ENCODE measurements at places on chromosomes 13 and 19. TPM values are rescaled to one million over a fixed set of nuclear protein-coding genes. Genes with fewer than 3 reads are reported as not detected.

The SIGLEC12 gene
- total RNA-seq, result not detected

GRCh38 chr19:48271531-48272151 lies 1.8 kb downstream of the ZNF114 start:
- peak overlapping the region; percentile 79 for H3K4me3 ChIP-seq
- H3K27me3 ChIP-seq, result no peaks in the 10 kb centered on the region
- peak; percentile 66 for DNase-seq
- peaks cover 25% of the 10 kb centered on the region for H3K4me1 ChIP-seq
- peak overlapping the region; percentile 99 for H3K27ac ChIP-seq

- no peaks in the 10 kb centered on the region for H3K27me3 ChIP-seq
- DNase-seq, result no peak
- no peaks in the 10 kb centered on the region for H3K36me3 ChIP-seq
Observed at GRCh38 chr19:14345116-14345763, 36.0 kb upstream of the ADGRE5 start.

DNA sequence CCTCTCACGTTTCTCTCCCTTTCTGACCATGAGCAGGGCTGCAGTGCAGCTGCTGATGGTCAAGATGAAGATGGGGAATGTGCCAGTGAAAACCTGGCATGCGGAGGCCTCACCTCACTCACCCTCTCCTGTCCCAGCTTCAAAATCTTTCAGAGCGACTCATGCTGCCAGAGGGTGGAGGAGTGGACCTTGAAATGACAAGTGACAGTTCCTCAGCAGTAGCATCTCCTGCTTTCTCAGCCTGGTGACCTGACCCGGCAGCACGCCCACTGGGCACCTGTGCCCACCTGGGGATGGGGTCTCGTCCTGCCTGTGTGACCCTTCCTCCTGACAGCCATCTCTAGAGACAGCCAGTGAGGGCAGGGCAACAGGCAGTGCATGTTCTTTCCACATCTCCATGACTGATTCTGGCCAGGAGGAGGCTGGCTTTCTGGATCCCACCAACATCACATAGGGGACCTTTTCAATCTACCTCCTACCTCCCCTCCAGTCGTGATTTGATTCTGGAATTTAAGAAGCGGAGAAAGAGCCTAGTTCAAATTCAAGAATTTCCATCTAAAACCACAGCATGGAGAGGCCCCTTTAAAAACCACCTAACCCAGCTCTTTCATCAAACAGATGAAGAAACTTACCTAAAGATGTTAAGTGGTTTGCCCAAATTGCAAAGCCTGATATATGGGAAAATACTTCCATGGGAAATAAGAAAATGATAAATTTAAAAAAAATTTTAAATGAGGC lies 45.8 kb downstream of the RFX2 start:
- no peak overlapping the region for H3K4me3 ChIP-seq
- peak; percentile 79 for DNase-seq
- no peaks in the 10 kb centered on the region for H3K27me3 ChIP-seq
- no peaks in the 10 kb centered on the region for H3K36me3 ChIP-seq
- H3K27ac ChIP-seq, result no peak overlapping the region

GRCh38 chr13:44576351-44577235 lies 463 bp upstream of the TSC22D1 start:
- H3K27ac ChIP-seq, result peak overlapping the region; percentile 97
- H3K4me3 ChIP-seq, result peak overlapping the region; percentile 94
- DNase-seq, result no peak
- H3K27me3 ChIP-seq, result no peaks in the 10 kb centered on the region
- H3K4me1 ChIP-seq, result peaks cover 36% of the 10 kb centered on the region
- H3K36me3 ChIP-seq, result peaks cover 34% of the 10 kb centered on the region

DNA sequence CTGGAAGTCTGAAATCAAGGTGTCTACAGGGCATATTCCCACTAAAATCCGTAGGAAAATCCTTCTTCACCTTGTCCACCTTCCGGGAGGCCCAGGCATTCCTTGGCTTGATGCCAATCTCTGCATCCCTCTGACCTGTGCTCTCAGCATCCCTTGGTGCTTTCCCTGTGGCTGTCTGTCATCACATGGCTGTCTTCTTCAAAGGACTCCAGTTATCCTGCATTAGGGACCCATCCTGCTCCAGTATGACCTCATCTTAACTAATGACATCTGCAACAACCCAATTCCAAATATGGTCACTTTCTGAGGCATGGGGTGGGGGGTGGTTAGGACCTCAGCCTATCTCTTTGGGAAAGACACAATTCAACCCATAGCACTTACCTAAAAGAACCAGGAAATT lies 423.8 kb downstream of the IRS2 start:
- no peak for DNase-seq
- no peaks in the 10 kb centered on the region for H3K36me3 ChIP-seq
- H3K27ac ChIP-seq, result no peak overlapping the region
- no peaks in the 10 kb centered on the region for H3K4me1 ChIP-seq
- H3K27me3 ChIP-seq, result no peaks in the 10 kb centered on the region
- H3K4me3 ChIP-seq, result no peak overlapping the region

- no peak overlapping the region for H3K27ac ChIP-seq
- H3K36me3 ChIP-seq, result no peaks in the 10 kb centered on the region
- H3K4me1 ChIP-seq, result no peaks in the 10 kb centered on the region
- H3K4me3 ChIP-seq, result no peak overlapping the region
Observed at GRCh38 chr19:28493884-28494283, 719.1 kb downstream of the UQCRFS1 start.

The SWSAP1 gene
- total RNA-seq, result 4.6 TPM

The ZNF534 gene
- not detected for total RNA-seq

DNA sequence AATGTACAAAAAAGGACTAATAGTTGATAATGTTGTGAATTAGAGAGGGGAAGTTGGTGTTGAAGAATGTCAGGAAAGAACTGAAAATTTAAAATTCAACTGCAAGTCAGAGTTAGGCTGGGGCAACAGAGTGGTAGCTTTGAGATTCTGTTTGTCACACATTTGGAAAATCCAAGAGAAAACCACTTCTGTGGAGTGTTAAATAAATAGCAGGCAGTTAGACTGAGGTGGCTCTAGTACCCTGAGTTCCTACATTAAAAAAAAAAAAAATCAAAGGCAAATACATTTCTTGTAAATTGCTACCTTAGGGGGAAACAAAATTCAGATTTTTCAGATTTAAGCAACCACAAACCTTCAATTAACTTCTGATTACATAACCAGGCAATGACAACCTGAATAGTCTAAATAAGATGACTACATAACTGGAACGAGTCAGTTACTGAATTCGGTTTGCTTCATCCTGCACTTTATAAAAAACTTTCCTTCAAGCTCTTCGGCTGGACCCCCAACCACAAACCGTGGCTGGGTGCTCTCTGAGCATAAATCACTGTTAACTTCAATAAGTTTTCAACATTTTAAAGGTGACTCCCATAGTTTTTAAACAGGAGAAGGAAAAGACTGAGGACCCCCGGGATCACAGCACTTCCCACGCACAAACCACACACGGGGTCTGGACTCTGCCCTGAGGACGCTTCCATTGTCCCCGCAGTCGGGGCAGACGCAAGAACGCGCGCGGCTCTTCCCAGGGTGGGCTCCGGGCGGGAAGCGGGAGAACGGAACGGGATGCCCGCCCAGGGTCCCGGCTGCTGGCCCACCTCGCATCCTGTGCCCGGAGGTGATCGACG lies 725 bp downstream of the ZNF682 start:
- no peak for DNase-seq
- H3K27me3 ChIP-seq, result no peaks in the 10 kb centered on the region
- peaks cover 8% of the 10 kb centered on the region for H3K4me1 ChIP-seq
- H3K4me3 ChIP-seq, result peak overlapping the region; percentile 72
- H3K36me3 ChIP-seq, result no peaks in the 10 kb centered on the region
- H3K27ac ChIP-seq, result peak overlapping the region; percentile 44

The U2AF2 gene
- 323 TPM for total RNA-seq

- no peaks in the 10 kb centered on the region for H3K36me3 ChIP-seq
- no peaks in the 10 kb centered on the region for H3K27me3 ChIP-seq
- DNase-seq, result no peak
- H3K27ac ChIP-seq, result no peak overlapping the region
- H3K4me1 ChIP-seq, result peaks cover 10% of the 10 kb centered on the region
- no peak overlapping the region for H3K4me3 ChIP-seq
Observed at GRCh38 chr13:30047154-30047874, 196.9 kb upstream of the UBL3 start.

DNA sequence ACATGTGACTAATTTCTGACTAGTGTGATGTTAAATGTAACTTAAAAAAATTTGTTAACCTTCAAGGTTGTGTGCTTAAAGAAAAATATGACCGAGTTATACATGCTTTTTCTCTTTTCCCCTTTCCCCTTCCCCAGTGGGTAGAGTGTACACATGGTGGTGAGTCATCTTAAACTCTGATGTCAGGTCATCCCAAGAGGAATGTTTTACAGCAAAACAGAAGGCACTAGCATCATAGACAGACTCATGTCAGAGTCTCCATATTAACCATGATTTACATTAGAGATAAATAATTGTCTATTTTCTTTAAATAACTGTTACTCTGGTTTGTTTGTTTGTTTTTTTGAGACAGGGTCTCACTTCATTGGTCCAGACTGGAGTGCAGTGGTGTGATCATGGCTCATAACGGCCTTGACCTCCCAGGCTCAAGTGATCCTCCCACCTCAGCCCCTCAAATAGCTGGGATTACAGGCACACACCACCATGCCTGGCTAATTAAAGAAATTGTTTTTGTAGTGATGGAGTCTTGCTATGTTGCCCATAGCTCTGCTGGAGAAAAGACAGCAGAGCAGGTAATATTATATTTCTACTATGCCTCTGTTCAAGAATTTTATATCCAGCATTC lies 160.4 kb upstream of the PCDH9 start:
- DNase-seq, result no peak
- no peak overlapping the region for H3K27ac ChIP-seq
- no peaks in the 10 kb centered on the region for H3K4me1 ChIP-seq
- no peak overlapping the region for H3K4me3 ChIP-seq
- H3K36me3 ChIP-seq, result no peaks in the 10 kb centered on the region

- H3K27me3 ChIP-seq, result no peaks in the 10 kb centered on the region
- H3K4me3 ChIP-seq, result no peak overlapping the region
- no peaks in the 10 kb centered on the region for H3K36me3 ChIP-seq
- H3K27ac ChIP-seq, result no peak overlapping the region
Observed at GRCh38 chr19:44712864-44713515, 14.0 kb downstream of the CEACAM16 start.

DNA sequence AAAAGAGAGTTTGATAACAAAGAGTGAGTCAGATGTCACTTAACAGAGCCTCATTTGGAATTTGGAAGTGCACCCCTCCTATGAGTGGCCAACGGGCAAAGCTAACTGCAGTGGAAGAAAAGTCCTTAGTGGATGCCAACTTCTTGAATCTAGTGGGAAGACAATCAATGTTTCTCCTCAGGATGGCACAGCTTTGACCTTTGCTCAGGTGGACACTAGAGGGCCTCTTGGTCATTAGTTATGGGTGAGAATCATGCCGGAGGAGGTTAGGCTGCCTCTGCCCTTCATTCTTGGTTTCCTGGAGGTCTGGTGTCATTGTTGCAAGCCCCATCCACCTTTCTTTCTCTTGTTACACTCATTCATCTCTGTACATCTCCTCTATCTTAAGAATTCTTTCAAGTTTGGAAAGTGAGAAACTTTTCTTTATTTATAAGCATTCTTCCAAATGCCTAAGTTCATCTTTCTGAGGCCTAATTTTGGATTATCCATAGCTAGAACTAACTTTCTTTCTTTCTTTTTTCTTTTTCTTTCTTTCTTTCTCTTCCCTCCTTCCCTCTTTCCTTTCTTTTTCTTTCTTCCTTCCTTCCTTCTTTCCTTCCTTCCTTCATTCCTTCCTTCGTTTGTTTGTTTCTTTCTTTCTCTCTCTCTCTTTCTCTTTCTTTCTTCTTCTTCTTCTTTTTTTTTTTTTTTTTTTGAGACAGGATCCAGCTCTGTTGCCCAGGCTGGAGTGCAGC lies 327.2 kb upstream of the TSHZ3 start:
- DNase-seq, result no peak
- H3K27ac ChIP-seq, result no peak overlapping the region
- no peaks in the 10 kb centered on the region for H3K4me1 ChIP-seq
- no peak overlapping the region for H3K4me3 ChIP-seq
- H3K36me3 ChIP-seq, result no peaks in the 10 kb centered on the region

- H3K27me3 ChIP-seq, result peaks cover 2% of the 10 kb centered on the region
- H3K4me1 ChIP-seq, result no peaks in the 10 kb centered on the region
- H3K27ac ChIP-seq, result no peak overlapping the region
- no peak for DNase-seq
- H3K36me3 ChIP-seq, result no peaks in the 10 kb centered on the region
Observed at GRCh38 chr19:33828266-33829075, 31.8 kb downstream of the KCTD15 start.

GRCh38 chr19:40523322-40524047 lies 53.2 kb upstream of the SHKBP1 start:
- no peaks in the 10 kb centered on the region for H3K36me3 ChIP-seq
- peak; percentile 75 for DNase-seq
- H3K4me1 ChIP-seq, result no peaks in the 10 kb centered on the region
- peaks cover 4% of the 10 kb centered on the region for H3K27me3 ChIP-seq
- H3K4me3 ChIP-seq, result no peak overlapping the region
- no peak overlapping the region for H3K27ac ChIP-seq

The COX7A1 gene
- total RNA-seq, result not detected

The PTH2 gene
- total RNA-seq, result not detected

GRCh38 chr13:99217461-99218110 lies 16.9 kb downstream of the UBAC2 start:
- H3K4me1 ChIP-seq, result no peaks in the 10 kb centered on the region
- no peak overlapping the region for H3K4me3 ChIP-seq
- peaks cover 16% of the 10 kb centered on the region for H3K36me3 ChIP-seq
- no peaks in the 10 kb centered on the region for H3K27me3 ChIP-seq
- DNase-seq, result peak; percentile 4

- DNase-seq, result no peak
- peaks cover 10% of the 10 kb centered on the region for H3K27me3 ChIP-seq
- H3K36me3 ChIP-seq, result no peaks in the 10 kb centered on the region
- no peaks in the 10 kb centered on the region for H3K4me1 ChIP-seq
Observed at GRCh38 chr19:40489882-40490230, 23.1 kb downstream of the SPTBN4 start.

DNA sequence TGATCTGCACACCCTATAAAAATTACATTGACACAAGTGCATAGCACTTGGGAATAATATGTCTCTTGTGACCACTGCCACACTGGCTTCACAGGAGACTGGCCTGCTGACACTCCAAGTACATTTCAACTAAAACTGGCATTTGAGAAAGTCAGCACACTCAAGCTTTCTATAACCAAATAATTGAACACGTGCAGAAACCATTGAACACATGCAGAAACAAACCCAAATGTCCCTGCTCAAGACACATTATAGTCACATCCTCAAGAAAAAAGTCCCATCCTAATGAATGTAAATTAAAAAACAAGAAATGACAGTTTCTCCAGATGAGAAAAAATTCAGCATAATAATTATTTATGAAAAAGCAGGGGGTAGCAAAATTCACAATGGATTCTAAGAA lies 1859.1 kb upstream of the PCDH20 start:
- no peaks in the 10 kb centered on the region for H3K27me3 ChIP-seq
- no peaks in the 10 kb centered on the region for H3K4me1 ChIP-seq
- no peak overlapping the region for H3K4me3 ChIP-seq
- DNase-seq, result no peak

The NFIX gene
- total RNA-seq, result 19.7 TPM
